Heart right ventricle (tissue), 16 donors: ENCODE measurements at places on chromosomes 4 and X.

DNA sequence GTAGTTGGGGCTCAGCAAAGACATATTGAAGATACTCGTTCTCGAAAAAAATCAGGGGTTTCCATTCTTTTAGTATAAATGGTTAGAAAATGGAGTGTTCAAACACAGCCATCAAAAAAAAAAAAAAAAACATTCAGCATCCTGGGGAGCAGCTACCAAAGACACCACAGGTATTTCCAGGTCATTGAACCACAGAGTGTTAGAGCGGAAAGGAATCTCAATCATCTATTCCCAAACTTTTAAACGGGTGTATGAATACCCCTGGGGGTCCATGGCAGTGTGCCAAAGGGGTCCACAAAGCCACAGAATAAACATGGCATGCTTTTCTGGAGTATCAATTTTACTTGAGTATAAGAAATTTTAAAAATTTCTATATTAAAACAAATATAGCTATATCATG, 6.9 kb upstream of the FGF16 start:
- no peak for DNase-seq

GRCh38 chr4:153156721-153157120, 47.5 kb upstream of the TRIM2 start:
- no peak for DNase-seq

DNA sequence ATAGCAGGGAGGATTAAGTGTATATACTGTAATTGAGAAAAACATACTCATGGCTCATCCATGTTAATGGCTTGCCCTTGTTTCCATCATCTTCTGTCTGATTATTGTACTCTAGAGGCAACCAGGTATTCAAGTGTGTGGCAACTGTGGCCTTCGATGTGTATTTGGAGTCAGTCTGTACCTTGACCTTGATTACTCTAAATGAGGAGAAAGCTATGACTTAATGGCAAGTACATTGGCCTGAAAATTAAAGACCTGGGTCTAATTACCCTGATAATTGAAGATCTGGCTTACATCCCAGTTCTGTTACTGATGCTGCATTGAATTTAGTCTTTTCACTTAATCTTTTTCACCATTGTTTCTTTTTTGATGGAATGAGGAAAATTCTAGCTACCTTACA, 409.2 kb downstream of the CCSER1 start:
- DNase-seq, result no peak

DNA sequence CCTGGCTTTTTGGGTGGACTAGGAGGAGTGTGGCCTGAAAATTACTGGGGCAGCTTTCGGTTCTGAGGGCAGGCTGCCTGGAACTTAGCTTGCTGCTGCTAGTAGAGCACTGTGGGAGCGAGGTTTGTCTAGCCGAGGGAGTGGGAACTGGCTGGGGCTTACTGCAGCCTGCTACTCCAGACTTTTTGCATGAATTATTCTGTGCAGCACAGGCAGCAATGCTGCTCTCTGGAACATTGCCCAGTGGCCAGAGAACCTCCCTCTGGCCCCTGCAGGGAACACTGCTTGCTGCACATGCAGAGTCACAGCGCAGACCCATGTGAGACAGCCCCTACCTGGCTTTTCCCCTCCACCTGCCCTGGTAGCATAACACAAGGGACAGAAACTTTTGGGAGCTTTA, 263.9 kb upstream of the SLITRK2 start:
- DNase-seq, result no peak

- no peak for DNase-seq
These were observed 10.5 kb upstream of the SLC39A8 start for GRCh38 chr4:102355748-102356147.

DNA sequence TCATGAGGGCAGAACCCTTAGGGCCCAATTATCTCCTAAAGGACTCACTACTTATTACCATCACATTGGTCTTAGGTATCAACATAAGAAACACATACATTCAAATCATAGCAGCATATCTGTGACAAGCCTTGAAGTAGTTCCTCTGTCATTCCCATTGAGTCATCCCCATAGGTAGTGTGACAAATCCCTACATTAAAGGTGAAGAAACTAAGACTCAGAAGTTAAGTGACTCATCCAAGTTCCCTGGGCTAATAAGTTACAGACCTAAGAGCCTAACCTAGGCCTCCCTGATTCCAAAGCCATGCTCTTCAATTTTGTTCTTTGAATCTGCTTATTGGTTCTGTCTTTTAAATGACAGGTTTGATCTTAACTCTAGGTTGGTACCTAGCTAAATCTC, 58.2 kb downstream of the CD38 start:
- no peak for DNase-seq

DNA sequence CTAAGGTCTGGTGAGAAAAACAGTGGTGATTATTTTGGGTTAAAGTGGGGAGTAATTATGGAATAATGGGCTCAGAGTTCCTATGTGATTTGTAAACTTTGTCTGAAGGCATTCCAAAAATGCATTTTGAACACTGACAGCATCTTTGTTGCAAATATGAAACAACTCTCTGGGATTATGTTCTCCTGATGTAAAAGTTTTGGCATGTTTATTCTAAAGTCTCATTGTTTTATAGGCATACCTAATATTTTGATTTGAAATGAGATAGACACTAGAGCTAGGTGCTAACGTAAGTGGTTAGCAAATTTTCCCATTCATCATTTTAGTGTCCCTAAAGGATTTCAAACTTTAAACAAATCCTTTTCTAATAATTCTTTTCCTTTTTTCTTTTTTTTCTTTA, 140.9 kb upstream of the ANXA3 start:
- no peak for DNase-seq

GRCh38 chr4:16461362-16461761, 235.1 kb upstream of the TAPT1 start:
- no peak for DNase-seq
